Stimulated activated naive CD4-positive, alpha-beta T cell treated with Interleukin-2 at 50 U/mL for 16 hours (primary cell): ENCODE measurements at places on chromosomes 3 and 15.

DNA sequence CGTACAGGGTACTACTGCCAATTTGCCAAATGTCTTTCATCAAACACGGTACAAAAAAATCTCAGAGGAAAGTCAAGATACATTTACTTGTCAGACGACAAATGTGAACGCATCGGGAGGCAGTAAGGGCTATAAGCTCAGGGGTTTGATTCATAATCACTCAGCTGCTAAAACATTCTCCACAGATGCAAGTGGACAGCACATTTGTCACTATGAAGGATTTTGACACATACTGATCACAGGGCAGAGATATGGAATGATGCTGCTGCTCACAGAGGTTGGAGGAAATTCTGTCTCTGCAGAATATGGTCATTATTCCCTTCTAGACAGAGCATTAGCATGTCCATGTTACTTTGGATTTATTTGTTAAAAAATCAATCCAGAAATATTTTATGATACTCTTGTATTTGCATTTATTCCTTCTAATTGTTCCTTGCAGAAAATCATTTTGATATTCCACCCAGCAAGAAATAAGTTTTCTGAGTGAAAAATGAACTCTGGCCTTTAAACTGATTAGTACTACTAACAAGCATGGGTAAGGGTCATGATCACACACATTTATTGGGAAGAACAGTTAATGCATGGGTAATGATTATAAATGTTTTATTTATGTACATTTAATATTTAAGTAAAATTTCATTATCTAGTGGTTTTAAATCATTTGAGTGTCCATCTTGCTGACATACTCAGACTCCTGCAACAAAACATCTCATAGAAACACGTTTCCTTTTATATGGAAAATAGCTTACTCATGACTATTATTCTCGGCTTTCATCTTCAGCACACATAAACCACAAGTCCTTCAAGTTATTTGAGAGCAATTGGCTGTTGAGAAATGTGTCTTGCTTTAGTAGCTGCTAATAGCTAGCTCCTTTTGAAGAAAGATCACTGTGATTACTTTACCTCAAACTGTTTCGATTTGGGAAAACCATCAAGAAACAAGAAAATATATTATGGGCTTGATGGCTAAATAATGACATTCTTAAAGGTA lies 559.3 kb downstream of the MECOM start:
- no peak for DNase-seq

GRCh38 chr15:28085489-28086174 lies 13.5 kb downstream of the OCA2 start:
- DNase-seq = no peak

DNA sequence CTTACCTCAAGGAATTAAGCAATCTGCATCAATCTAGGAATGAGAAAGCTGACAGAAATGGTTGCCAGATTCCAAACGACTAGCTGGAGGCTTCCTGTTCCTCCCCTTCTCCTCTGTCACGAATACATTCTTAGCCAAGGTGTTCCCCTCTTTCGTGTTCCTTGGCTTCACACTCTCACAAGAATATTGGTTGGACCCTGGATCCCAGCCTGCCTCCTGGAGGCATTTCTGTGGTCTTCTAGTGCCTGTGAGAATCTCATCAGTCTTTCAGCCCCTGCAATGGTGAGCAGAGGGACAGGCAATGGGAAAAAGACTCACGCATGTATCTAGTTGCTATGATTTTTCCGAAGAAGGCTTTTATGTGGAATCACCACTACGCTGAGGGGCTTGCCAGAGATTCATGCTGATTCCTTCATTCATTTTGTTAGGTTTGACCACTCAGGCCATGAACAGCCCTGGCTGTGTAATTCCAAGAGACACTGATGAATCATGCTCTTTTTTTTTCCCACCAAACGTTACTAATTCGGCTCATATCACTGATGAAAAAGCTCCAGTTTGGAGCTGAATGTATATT lies 1.6 kb upstream of the P3H2 start:
- no peak for DNase-seq

DNA sequence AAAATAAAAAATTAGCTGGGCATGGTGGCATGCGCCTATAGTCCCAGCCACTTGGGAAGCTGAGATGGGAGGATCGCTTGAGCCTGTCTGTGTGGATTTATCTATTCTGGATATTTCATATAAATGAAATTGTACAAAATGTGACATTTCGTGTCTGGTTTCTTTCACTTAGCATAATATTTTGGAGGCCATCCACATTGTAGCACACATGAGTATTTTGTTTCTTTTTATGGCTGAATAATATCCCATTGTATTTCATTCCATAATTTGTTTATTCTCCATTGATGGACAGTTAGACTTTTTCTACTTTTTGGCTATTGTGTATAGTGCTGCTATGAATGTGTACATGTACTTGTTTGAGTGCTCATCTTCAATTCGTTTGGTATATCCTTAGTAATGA lies 52.9 kb upstream of the DYNC1LI1 start:
- no peak for DNase-seq

- no peak for DNase-seq
Measured at GRCh38 chr3:46386205-46386604, 15.5 kb downstream of the CCR5 start.

DNA sequence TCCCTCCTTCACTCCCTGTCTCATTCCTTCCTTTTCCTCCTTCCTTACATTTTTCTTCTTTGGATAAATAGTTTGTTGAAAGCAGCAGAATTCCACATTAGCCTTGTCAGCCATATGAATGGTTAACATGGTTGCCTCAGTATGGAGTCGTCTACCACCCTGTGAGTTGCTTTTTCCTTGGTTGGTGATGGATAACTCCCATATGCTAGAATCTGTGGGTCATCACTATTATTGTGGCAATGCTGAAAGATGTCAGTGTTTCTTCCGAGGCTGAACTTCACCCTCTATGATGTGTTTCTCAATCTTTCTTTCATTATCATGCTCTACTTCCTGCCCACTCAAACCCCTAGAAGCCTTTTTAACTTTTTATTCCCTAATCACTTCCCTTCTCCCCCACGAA lies 481.8 kb upstream of the KCNMB2 start:
- no peak for DNase-seq

DNA sequence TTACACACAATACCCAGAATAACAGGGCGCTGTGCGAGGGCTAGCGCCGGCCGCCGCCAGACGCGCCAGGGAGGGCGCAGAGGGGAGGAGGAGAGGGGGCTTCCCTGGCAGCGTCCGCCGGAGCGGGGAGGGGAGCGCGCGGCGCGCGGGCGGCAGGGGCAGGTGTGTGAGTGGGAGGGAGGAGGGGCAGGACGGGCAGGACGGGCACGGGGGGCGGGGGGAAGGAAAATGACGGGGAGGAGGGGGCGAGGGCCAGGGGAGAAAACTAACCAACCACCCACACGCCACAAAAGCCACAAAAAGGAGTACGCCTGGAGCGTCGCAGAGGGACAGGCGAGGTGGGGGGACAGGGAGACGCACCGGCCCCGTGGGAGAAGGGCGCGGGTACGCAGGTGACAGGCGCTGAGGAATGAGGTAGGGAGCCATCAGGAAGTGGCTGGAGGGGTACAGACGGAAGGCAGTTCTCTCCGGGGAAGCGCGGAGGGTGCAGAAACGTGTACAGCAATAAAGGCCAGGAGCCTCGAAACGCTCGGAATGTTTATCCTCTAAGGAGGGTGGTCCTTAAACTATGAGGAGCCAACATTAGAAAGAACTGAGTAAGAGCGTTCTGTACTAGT lies 610 bp upstream of the SATB1 start:
- peak; percentile 68 for DNase-seq

DNA sequence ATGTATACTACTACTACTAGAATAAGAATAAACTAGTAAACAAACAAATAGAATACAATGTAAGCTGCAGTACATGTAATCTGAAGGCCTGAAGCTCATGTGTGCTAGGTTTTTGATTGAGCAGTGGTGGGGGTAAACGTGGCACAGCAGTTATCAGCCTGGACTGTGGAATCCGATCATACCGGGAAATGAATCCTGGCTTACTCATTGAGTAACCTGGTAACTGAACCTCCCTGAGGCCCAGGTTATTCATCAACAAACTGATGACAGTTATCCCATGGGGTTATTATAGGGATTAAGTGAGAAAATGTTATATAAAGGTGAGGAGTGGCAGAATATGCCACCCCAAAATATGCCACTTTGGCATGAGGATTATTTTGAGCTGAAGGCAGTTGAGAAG lies 339.1 kb downstream of the FHIT start:
- no peak for DNase-seq

- DNase-seq = no peak
Measured at GRCh38 chr15:40731034-40731433, 24.0 kb downstream of the RMDN3 start.

- no peak for DNase-seq
Measured at GRCh38 chr15:63492541-63493077, 11.8 kb upstream of the USP3 start.

DNA sequence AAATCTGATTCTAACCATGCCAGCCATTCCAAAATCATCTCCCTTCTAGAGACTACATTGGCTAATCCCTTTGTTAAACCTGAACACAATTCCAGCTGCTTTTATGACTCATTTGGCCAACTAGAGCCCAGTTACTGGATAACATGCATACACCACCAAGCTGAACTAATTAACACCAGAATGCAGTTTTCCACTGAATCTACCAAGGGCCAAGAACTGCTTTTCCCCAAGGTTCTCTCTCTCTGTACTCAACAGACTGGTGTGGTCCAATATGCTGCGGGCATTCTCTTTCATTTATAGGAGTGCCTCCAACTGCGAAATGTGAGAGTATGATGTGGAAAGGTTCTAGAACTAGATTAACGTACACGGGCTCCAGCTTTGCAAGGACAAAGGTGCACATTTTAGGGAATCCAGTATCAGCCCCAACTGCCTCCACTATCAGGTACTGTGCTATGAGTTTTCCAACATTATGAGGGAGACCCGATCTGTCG lies 1.5 kb downstream of the CHSY1 start:
- no peak for DNase-seq

DNA sequence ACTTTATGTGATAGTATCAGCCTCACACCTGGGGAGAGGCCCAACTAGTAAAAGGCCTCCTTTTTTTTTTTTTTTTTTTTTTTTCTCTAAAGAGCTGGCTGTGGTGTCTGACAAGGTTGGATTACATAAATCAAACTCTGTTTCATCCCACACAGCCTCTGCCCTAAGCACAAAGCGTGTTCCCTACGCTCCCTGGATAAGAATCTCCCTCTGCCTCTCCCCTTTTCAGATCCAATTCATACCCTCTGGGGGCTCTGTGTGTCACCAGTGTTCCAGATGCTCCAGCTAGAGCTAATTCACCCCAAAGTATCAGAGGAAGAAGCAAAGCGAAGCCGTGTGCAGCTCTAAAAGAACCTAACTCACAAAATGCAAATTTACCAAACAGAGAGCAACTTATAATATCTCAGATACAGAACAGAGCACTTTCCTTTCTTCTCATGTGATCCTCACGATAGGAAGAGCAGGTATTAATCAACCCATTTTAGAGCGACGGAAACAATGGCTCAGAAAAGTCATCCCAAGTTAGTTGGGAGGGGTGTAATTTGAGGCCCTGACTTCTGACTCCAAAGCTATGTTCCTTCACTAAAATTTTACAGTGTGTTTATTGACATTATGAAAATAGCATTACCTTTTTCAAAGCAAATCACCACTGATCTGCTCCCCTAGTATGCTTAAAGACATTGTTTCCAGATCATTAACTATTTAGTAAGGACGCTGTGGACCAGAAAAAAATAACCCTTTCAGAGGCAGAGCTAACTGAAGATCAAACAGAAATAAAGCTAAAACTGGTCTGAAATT lies 12.4 kb downstream of the BMF start:
- no peak for DNase-seq

DNA sequence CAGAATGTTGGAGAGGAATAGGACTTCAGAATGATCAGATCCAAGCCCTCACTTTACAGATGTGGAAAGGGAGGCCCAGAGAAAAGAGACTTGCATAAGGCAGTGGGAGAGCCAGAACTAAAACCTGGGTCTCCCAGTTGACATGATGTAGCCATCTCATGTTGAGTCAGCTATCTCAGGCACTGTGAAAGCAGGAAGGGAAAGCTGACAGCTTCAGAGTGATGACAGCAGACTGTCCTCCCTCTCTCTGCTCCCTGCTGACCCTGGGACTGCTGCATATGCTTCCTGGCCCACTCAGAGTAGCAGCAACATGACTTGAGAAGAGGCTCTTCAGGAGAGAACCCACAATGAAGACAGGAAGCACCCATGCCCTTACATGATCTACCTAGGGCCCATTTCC lies 14.7 kb downstream of the FHIT start:
- no peak for DNase-seq
